Stimulated activated CD8-positive, alpha-beta memory T cell treated with anti-CD3 and anti-CD28 coated beads, Interleukin-4, amount 100 ng/mL, for 1 hour (primary cell): ENCODE measurements at places on chromosomes 2 and 18.

DNA sequence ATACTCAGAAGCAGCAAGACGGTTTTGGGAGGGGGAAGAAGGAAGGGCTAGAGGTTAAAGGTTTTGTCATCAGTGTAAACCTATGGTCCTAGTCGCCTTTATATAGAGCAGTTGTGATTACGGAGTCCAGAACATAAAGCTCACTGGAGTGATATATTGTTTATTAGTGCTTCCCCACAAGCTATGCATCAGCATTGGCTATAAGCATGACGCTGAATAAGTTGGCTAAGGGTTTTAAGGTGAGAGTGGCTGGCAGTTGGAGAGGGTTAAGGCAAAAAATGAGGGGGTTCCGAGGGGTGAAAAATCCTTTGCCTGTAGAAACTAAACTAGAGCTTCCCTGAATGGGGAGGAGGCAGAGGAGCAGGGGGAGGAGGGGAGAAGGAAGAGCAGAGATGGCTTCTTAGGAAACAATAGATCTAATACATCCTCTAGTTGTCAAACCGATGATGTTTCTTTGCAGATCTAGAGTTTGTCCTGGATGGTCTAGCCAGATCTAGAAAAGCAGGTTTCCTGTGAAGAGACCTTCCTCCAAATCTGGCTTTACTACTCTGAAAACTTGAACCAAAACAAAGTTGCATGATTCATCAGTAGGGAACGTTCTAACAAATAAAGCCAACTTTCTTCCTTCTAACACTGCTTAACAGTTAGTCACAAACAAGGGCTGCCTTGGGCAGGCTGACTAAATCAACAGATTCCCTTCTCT lies 2.5 kb downstream of the KLF7 start:
- no peak for DNase-seq

GRCh38 chr2:99552529-99552928 lies 62.7 kb upstream of the REV1 start:
- no peak for DNase-seq

DNA sequence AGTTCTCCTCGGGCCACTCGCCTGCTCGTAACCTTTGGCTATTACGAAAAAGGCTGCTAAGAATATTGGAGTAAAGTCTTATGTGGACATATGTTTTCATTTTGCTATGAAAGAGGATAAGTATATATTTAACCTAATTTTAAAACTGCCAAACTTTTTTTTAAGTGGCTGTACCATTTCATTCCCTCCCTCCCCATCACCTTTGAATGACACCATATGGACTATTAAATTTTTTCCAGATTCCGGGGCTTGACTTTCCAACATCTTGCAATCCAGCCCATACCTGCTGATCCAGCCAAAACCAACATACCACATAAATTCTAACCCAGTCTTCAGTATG lies 31.5 kb downstream of the REEP1 start:
- no peak for DNase-seq

- DNase-seq: no peak
These were observed 184.1 kb downstream of the C1D start for GRCh38 chr2:67878743-67879142.

- DNase-seq: no peak
These were observed 44.0 kb downstream of the DNMT3A start for GRCh38 chr2:25297738-25298137.

DNA sequence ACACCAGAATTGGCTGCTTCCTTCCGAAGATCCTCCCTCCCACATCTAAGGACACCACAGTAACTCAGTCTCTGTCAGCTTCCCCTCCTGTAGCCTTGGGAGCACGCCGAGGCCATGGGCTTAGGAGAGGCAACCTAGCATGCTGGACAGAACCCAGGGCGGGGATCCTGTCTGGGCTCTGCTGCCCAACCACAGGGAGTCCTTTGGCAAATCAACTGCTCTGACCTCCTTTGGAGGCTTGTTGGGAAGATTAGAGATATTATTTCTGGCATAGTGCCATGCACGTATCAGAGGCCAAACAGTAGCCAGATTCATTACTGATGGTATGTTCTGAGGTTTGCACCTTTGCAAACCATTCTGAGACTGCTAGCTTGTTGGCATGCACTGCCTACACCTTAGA lies 262.7 kb upstream of the EPAS1 start:
- DNase-seq: no peak

DNA sequence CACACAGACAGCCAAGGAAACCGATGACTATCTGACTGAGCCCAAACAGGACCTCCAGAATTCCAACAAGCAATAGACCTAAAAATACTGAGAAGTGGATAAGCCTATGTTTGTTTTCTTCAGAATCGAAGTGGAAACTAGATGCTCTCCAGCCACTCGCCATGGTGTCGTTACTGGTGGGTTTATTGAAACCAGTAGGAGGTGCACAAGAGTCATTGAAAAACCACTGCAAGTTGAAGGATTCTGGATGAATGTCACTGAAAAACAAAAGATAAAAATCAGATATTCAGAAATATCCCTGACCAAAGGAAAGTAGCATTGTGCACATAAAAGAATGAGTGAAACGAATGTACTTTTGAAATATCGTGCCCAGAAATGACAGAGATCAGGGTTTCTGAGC lies 15.3 kb downstream of the TM4SF20 start:
- no peak for DNase-seq

DNA sequence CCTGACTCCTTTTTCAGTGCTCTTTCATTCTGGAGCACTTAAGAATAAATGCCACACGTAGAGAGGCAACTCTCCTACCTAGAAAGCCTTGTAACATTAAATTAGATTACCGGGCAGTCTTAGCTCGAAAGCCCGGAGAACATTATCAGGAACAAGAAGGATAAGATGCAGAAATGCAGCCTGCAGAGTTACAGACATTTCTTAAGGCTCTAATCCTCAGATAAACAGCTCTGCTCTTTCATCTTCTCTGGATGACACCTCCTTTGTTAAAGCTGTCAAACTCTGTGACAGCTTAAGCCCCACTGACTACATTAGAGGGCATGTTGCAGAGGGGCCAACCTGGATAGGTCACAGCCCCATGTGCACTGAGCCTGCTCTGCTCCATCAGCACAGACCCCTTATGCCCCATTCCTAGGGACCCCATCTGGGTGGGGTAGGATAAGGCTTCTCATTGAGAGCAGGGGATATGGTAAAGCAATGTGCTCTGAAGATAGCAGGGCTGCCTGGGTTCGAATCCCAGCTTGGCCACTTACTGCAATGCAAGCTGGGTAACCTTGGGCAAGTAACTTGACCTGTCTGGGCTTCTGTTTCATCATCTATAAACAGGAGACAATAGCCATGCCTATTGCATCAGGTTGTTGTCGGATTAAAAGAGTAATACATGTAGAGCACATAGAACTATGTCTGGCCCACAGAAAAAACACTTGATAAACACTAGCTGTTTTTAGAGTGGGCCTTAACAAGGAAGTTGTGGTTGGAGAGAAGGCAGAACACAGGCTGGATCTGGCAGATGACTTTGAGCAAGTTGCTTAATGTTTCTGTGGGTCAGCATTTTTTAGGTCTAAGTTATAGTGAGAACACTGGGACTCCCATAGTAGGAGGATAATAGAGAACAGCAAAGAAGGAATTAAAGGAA lies 111.4 kb downstream of the THNSL2 start:
- no peak for DNase-seq

DNA sequence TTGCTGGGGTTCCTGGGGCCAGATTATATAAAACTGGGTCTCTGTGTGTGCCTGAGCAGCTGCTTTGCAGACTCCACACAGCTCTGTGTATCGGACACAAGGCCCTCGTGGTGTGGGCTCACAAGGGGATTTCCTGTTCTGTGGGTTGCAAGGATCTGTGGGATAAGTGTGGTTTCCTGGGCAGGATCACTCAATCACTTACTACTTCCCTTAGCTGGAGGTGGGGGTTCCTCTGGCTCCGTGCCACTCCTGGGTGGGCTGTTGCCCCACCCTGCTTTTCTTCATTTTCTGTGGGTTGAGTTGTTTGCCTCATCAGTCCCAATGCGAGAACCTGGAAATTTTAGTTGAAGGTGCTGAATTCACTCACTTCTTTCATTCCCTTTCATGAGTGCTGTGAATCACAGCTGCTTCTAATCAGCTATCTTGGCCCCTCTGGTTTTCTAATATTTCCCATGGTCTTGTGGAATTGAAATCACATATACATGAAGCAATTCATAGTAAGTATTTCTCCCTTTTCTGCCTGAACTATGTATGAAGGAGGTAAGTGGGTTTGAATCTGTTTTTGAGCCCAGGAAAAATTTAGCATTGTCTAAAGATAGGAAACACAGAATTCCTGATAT lies 196.3 kb downstream of the DCDC2C start:
- no peak for DNase-seq

DNA sequence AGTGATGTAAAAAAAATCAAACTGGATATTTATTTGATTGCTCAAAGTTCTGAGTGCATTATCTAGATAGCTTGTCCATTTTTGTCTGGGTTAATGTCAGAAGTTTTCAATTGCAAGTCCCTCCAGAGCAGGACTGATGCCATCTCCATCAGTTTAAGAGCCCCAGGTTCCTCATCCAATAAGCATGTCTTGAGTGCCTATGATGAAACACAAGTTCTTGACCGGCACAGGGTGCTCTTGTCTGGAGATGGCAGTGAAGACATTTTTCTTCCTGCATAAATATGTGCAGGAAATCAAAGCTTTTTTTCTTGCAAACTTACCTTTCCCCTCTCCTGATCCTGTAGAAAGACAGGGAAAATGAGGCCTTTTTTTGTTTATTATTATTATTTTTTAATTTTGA lies 31.9 kb downstream of the CAVIN2 start:
- no peak for DNase-seq

DNA sequence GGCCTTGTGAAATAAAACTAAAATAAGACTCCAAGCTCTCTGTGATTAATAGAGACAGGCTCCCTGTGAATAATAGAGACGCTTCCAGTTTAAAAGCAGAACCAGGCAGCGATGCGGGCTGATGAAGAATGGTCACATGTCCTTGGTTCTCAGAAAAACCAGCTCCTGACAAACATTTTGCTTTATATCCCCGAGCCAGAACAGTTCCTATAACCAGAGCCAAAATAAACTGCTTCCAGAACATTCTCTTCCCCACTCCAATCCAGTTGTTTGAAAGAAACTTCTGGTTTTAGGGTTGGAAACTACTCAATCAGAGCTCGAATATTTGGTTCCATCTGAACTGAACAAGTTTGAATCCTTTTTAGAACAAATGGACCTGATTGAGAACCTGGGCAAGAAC lies 213.7 kb downstream of the TSN start:
- DNase-seq: no peak

DNA sequence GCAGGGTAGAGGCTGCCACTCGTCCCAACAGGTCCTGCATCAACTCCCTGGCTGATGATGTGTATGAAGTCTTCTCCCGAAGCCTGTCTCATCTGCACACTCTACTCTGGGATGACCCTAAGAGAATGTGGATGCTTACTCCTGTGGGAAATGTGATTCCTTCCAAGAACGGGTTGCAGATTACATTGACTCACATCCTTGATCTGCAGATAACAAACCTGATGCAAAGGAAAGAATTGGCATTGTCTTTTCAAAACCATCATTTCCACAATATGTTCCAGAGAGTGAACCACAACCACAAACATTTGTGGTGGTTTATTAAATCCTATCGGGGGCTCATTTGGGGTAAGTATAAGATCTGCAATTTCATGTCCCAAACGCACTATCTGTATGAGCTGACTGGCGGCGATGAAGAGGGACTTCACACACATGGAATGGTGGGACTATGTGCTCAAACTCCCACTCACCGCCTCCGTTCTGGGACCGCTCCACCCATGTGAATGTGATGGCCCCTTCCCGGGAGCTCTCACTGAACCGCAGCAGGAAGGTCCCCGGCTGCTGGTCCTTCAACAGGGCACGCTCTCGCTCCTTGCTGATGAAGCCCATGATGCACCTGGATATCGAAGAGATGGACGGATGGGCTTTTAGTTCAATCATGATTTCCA lies 35.5 kb downstream of the STAT1 start:
- DNase-seq: no peak

GRCh38 chr18:46546111-46546640 lies 110.8 kb downstream of the LOXHD1 start:
- no peak for DNase-seq

DNA sequence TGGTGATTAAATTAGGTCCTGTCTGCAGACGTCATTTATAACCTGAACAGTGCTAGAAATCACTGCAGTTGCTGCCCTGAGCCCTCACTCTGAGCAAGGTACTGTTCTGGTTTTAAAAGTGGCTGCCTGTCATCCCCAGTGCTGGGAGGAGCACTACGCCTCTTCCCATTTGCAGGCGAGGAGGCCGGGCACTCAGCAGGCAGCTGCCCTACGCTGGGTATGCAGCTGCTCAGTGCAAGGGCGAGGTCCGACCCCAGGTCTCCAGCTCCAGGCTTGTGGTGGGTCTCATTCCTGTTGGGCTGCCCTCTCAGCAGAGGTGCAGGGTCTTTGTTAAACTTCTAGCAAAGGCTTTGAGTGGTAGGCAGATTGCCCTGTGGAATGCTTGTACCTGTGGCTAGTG lies 15.7 kb downstream of the CNDP2 start:
- DNase-seq: no peak

DNA sequence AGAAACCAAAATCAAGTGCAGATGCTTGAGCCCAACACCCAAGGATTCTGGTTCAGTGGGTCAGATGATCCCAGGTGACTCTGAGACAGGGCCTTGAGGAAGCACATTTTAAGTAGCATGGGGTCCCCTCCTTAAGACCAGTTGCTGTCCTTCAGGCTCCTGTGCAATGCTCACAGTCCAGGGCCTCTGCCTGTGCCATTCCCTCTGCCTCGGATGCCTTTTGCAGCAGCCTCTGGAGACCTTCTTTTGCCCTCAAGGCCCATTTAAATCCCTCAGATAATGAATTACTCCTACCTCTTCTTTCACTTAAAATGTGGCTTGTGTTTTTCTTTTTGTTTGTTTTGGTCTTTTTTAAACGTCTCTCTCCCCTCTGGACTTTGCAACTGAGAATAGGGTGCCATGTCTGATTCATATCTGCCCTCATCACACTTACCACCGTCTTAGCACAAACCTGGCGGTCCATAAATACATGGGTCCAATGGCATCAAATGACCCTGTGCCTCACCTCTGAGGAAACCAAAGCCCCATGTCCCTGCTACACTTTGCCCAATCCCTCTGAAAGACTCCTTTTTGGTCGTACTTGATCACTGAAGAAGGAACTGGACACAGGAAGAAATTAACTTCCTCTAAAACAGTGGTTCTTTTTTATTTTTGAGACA lies 14.2 kb downstream of the ACTG2 start:
- no peak for DNase-seq

DNA sequence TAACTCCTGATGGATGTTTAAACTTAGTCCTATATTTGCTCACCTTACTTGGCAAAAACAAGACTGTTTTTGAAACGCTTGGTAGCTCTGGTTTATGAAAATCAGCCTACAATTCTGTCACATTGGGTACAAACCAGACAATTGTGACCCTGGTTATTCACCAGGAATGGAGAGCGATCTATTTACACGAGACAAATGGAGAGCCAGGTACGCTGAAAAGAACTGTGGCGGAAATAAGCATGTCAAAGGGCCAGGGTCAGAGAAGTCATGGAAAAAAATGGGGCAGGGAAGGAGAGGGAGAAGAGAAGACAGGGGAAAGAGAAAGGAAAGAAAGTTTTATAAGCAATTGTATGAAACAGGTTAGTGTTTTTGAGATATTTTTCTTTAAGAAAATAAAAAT lies 119.5 kb upstream of the ZFP36L2 start:
- DNase-seq: no peak

- no peak for DNase-seq
These were observed 140.8 kb downstream of the FIGN start for GRCh38 chr2:163595028-163595427.

GRCh38 chr2:30530346-30530745 lies 83.3 kb downstream of the LCLAT1 start:
- DNase-seq: no peak

- DNase-seq: no peak
These were observed 319.8 kb downstream of the RND3 start for GRCh38 chr2:150167711-150168110.
